NCI-H1436 (cell line): ENCODE measurements at places on chromosomes 7 and 10.

DNA sequence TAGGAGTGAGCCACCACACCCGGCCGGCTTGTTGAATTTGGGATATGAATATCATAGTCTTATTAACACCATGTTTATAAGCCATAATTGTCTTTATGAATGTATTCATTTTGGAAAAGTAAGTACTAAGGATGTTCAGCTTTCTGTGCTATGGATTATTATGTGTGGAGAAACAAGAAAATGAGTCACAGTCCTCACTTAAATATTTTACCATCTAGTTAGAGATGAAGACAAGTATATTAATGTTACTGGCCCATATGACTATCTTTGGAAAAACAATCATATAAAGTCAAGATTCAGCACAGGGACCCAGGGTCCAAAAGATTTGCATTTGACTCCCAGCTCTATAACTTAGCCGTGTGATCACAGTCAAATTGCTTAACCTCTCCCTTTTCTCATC is 9.8 kb upstream of the TOMM7 start:
- no peak for DNase-seq

GRCh38 chr10:52442576-52442975 is 128.5 kb downstream of the DKK1 start:
- DNase-seq: no peak

GRCh38 chr7:40057292-40057691 is 77.1 kb downstream of the MPLKIP start:
- DNase-seq: peak; percentile 13

GRCh38 chr7:44750424-44750823 is 1.8 kb downstream of the ZMIZ2 start:
- DNase-seq: no peak

DNA sequence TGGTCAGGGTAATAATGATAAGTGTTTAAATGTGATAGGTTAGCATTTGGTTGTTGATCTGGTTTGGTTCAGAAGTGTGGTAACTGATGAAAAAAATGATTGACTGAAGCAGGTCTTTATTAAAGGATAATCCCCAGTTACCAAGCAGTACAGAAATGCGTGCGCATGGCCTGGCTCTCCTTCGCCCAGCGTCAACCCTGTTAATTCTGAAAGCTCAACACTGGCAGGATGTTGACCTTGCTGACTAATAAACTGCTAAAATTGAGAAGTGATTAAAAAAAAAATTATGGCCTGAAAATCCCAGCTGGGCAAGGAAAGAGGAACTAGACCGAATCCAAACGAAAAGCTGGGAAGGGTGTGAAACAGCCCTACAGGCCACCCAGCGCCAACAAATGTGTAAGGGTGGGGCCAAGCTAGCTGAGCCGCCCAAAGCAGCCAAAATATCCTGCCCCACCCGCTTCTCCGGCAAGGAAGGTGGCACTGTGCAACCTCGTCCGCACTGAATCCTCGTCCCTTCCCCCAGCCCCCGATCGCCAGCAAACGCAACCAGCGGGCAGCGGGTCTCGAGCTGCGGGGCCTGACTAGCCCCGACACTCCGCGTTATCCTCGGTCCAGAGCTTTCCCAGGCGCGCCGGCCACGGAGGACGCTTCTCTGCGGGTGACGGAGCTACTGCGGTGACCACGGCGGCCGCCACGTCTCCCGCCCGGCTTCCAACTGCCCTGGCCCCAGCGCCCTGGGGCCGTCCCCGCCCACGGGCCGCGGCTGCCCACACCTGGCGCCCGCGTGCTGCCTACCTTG is 561 bp downstream of the SHTN1 start:
- peak; percentile 6 for DNase-seq

- no peak for DNase-seq
Observed at GRCh38 chr7:84682543-84682942, 488.0 kb upstream of the SEMA3A start.

DNA sequence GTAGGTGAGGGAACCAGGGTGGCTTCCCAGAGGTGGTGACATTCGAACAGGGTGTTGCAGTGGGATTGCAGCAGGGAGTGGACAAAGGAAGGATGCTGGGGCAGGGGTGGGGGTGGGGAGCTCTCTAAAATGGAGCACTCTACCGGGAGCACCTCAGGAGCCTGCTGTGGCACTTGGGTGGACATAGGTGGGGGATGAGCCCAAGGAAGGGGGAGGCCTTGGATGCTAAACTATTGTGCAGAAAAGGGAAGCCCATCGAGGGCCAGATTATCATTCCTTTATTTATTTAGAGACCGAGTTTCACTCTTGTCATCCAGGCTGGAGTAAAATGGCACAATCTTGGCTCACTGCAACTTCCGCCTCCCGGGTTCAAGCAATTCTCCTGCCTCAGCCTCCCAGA is 3.3 kb upstream of the STX1A start:
- no peak for DNase-seq

- no peak for DNase-seq
Observed at GRCh38 chr10:43674553-43675210, 26.0 kb upstream of the ZNF32 start.
